ENCODE measurements at places on chromosomes 2 and 18. TPM values are rescaled to one million over a fixed set of nuclear protein-coding genes. Genes with fewer than 3 reads are reported as not detected.

DNA sequence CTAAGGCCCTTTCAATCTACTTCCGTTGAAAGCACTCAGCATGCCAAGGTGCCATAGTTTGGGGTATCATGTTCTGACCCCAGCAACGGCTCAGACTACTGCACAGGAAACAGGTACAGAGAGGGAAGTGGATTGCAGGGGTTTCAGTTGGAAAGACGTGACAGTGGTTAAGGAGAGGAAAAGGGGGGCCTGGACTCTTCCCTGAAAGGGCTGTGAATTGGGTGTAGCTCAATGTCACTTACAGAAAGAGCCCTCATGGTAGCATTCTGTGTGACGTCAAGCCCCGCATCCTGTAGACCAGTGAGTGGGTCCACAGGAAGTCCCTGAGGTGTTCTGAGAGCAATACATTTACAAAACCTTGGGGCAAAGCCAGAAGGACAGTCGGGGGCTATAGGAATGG lies 121.5 kb upstream of the GYPC start:
- H3K36me3 ChIP-seq, result peaks cover 1% of the 10 kb centered on the region
- H3K27me3 ChIP-seq, result no peaks in the 10 kb centered on the region
- no peak for DNase-seq
- H3K27ac ChIP-seq, result no peak overlapping the region
- H3K4me1 ChIP-seq, result no peaks in the 10 kb centered on the region

DNA sequence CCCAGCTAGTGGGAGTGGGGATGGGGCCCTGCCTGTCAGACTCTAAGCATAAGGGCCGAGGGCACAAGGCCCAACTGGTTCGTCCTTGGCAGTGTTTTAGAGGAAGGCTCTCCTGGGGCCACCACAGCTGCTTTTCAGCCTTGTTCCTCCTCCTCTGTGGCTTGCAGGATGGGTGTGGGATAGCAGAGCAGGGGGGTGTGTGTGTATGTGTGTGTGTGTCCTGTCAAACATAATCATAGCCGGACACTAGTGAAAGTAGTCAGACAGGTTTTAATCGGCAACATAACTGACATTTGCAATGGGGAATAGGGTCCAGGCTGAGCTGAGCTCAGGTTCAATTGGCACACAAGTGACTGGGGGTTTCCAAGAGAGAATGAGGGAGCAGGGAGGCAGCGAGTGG lies 114.2 kb downstream of the SEPTIN10 start:
- peak overlapping the region; percentile 1 for H3K27ac ChIP-seq
- H3K36me3 ChIP-seq, result no peaks in the 10 kb centered on the region
- H3K4me3 ChIP-seq, result no peak overlapping the region
- no peaks in the 10 kb centered on the region for H3K27me3 ChIP-seq

- H3K4me3 ChIP-seq, result no peak overlapping the region
- peaks cover 4% of the 10 kb centered on the region for H3K36me3 ChIP-seq
- peaks cover 4% of the 10 kb centered on the region for H3K4me1 ChIP-seq
- H3K27me3 ChIP-seq, result no peaks in the 10 kb centered on the region
- H3K27ac ChIP-seq, result no peak overlapping the region
Observed at GRCh38 chr2:206881708-206882410, 57.5 kb upstream of the CPO start.

DNA sequence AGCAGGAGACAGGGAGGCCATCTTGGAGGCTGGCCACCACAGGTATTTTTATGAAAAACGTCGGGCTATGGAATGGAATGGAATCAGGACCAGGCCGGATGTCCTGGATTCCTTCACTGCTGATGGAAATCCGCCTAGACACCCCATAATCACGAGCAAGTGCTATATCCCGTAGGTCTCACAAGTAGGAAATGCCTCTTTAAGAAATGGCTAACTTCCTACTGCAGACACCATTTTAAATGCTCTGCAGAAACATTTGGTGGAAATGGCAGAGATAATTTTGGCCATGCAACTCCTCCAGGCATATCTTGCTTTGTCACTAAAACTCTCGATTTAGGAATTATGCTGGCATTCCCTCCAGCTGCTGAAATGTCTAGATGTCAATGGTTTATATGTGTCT lies 18.0 kb downstream of the ID2 start:
- no peak for DNase-seq
- peaks cover 10% of the 10 kb centered on the region for H3K4me1 ChIP-seq
- H3K27me3 ChIP-seq, result no peaks in the 10 kb centered on the region
- no peaks in the 10 kb centered on the region for H3K36me3 ChIP-seq
- no peak overlapping the region for H3K4me3 ChIP-seq
- no peak overlapping the region for H3K27ac ChIP-seq

DNA sequence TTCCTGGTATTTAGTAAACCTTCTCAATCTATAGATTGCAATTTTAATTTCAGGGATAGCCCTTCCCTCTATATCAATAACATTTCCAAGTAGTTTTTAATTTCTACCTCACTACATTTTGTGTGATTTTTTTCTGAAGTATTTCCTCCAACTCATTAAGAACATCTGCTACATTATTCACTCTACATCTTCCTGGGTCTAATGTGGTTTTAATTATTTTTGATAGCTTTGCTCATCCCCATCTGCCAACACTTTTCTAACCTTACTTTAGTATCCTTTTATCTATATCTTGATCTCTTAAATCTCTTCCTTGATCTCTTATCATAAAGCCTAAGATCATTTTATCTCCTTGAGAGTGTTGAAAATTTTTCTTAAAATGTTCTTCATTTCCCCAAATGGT lies 278.3 kb upstream of the CYP26B1 start:
- H3K4me3 ChIP-seq, result no peak overlapping the region
- no peaks in the 10 kb centered on the region for H3K27me3 ChIP-seq
- no peaks in the 10 kb centered on the region for H3K4me1 ChIP-seq
- DNase-seq, result no peak

GRCh38 chr18:63878925-63879324 lies 8.6 kb upstream of the SERPINB2 start:
- no peak overlapping the region for H3K27ac ChIP-seq
- no peaks in the 10 kb centered on the region for H3K36me3 ChIP-seq
- no peak for DNase-seq
- H3K4me1 ChIP-seq, result no peaks in the 10 kb centered on the region
- H3K4me3 ChIP-seq, result no peak overlapping the region

DNA sequence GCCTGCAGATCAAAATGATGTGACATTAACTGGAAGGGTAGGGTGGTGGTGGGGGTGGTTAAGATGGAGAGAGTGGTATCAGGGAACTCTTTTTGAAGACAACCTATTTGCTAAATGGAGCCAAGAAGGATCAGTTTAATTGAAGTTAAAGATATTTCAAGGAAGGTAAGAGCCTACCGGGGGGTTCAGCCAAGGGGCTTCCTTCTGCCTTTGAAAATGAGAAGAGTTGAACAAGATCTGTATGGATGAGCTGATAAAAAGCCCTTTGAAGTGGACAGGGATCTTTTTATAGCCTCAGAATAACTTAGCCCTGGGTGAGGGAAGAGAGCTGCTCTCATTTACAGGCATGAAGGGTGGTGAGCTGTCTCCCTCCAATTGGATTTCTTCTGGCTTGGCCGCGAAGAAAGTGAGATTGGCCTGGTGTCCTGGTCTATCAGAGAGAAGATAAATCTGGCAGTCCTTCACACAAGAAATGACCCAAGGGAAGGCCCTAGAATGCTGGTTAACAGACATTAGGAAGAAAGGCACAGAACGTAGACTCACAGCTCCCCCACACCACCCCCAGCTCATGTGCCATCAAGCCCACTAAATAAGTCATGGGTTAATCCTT lies 439.8 kb downstream of the TNS1 start:
- no peaks in the 10 kb centered on the region for H3K27me3 ChIP-seq
- peaks cover 41% of the 10 kb centered on the region for H3K4me1 ChIP-seq
- H3K36me3 ChIP-seq, result peaks cover 15% of the 10 kb centered on the region
- no peak overlapping the region for H3K4me3 ChIP-seq

GRCh38 chr2:174368691-174369090 lies 26.8 kb upstream of the SCRN3 start:
- H3K4me3 ChIP-seq, result no peak overlapping the region
- H3K27me3 ChIP-seq, result no peaks in the 10 kb centered on the region
- no peaks in the 10 kb centered on the region for H3K4me1 ChIP-seq
- peaks cover 32% of the 10 kb centered on the region for H3K36me3 ChIP-seq
- no peak overlapping the region for H3K27ac ChIP-seq

GRCh38 chr2:116915673-116916072 lies 898.8 kb upstream of the DDX18 start:
- no peaks in the 10 kb centered on the region for H3K27me3 ChIP-seq
- no peaks in the 10 kb centered on the region for H3K36me3 ChIP-seq
- H3K4me3 ChIP-seq, result no peak overlapping the region
- DNase-seq, result no peak

DNA sequence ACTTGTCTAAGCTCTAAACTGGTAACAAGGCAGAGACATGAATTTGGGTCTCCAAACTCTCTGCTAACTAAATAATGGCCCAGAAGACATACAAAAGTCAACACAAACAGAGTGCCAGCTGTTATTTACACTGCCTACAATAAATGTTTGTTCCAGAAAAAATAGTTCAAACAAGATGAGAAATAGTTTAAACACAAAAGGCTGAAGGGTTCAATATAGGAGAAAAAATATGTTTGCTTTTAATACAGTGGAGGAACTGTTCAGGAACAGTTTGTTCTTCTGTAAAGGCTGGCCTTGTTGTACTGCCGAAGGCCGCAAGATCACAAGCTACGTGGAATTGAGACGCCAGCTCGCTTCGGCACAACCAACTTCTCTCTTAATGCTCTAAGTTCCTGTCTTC lies 74.6 kb downstream of the AFF3 start:
- H3K27ac ChIP-seq, result no peak overlapping the region
- no peak overlapping the region for H3K4me3 ChIP-seq
- peaks cover 13% of the 10 kb centered on the region for H3K4me1 ChIP-seq

- H3K4me3 ChIP-seq, result no peak overlapping the region
- H3K27me3 ChIP-seq, result no peaks in the 10 kb centered on the region
- no peak for DNase-seq
- H3K36me3 ChIP-seq, result no peaks in the 10 kb centered on the region
- H3K27ac ChIP-seq, result no peak overlapping the region
- no peaks in the 10 kb centered on the region for H3K4me1 ChIP-seq
Observed at GRCh38 chr18:49763590-49763989, 49.7 kb downstream of the ACAA2 start.

DNA sequence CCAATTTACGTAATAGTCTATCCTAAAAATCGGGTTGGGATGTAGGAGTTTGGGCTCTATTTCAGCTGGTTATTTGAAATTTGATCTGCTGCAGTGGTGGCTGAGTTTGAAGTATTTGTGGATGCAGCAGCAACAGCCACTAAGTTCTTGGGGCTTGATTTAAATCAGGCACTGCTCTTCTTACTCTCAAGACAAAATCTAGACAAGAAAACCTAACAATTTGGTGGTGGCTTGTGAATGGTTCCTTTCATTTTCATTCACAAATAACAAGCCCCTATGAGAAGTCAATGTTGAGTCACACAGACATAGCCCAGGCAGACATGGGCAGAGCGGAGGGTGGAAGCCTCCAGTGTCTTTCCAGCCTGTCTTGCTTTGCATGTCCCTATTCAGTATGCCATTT lies 199.3 kb downstream of the LTBP1 start:
- no peak for DNase-seq
- no peak overlapping the region for H3K4me3 ChIP-seq
- no peak overlapping the region for H3K27ac ChIP-seq
- no peaks in the 10 kb centered on the region for H3K4me1 ChIP-seq
- no peaks in the 10 kb centered on the region for H3K36me3 ChIP-seq

GRCh38 chr18:52716973-52717372 lies 377.0 kb downstream of the DCC start:
- no peak overlapping the region for H3K27ac ChIP-seq
- no peaks in the 10 kb centered on the region for H3K27me3 ChIP-seq
- H3K4me1 ChIP-seq, result peaks cover 5% of the 10 kb centered on the region
- H3K36me3 ChIP-seq, result no peaks in the 10 kb centered on the region

- peak overlapping the region; percentile 93 for H3K27ac ChIP-seq
- H3K36me3 ChIP-seq, result peaks cover 6% of the 10 kb centered on the region
- DNase-seq, result peak; percentile 55
- peak overlapping the region; percentile 84 for H3K4me3 ChIP-seq
- no peaks in the 10 kb centered on the region for H3K27me3 ChIP-seq
- H3K4me1 ChIP-seq, result peaks cover 24% of the 10 kb centered on the region
Observed at GRCh38 chr2:74374509-74375205, 5.5 kb downstream of the DCTN1 start.

DNA sequence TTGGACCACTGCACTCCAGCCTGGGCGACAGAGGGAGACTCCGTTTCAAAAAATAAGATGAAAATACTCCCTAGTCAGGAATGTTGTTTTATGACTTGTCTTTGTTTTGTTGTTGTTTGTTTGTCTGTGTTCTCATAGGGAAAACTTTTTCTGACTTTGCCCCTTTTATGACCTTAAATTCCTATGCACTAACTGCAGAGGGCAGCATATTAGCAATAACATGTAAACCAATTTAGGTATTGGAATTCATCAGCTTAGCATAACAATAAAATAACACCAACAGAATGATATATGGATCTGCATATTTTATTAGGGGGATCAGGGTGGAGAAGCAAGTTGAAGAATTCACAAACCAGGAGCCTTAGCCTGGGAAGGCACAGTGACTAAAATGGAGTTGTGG lies 631.5 kb downstream of the SUCLG1 start:
- no peak for DNase-seq
- H3K27me3 ChIP-seq, result no peaks in the 10 kb centered on the region
- no peak overlapping the region for H3K4me3 ChIP-seq
- no peak overlapping the region for H3K27ac ChIP-seq

GRCh38 chr18:49061239-49061990 lies 110.7 kb upstream of the SMAD7 start:
- no peak overlapping the region for H3K4me3 ChIP-seq
- H3K4me1 ChIP-seq, result peaks cover 15% of the 10 kb centered on the region
- H3K36me3 ChIP-seq, result no peaks in the 10 kb centered on the region
- no peak for DNase-seq
- peak overlapping the region; percentile 7 for H3K27ac ChIP-seq

DNA sequence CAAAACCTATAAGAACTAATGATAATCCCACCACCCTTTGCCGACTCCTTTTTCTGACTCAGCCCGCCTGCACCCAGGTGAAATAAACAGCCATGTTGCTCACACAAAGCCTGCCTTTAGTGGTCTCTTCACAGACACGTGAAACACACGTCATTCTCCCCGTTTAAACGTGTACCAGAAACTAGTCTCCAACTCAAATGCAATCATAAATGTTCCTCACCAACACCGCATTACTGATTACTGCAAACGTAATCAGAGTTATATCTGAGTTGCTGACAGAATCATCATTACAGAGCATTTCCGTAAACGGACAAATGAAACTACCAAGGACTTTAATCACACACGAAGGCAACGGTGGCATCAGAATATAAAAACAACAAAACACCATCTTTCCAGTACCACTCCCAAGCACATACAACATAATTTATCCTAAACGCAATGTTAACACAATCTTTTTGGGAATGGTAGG lies 1.9 kb downstream of the CLK1 start:
- peak overlapping the region; percentile 100 for H3K4me3 ChIP-seq
- peaks cover 27% of the 10 kb centered on the region for H3K36me3 ChIP-seq
- peak overlapping the region; percentile 96 for H3K27ac ChIP-seq

- H3K4me1 ChIP-seq, result peaks cover 8% of the 10 kb centered on the region
- H3K27ac ChIP-seq, result no peak overlapping the region
- no peak for DNase-seq
- no peaks in the 10 kb centered on the region for H3K36me3 ChIP-seq
- H3K27me3 ChIP-seq, result no peaks in the 10 kb centered on the region
- H3K4me3 ChIP-seq, result no peak overlapping the region
Observed at GRCh38 chr2:126986631-126987187, 88.0 kb downstream of the TEX51 start.

The SPIRE1 gene
- 34.9 TPM for total RNA-seq

The NXPH2 gene
- 4.1 TPM for total RNA-seq

The NOL4 gene
- total RNA-seq, result 0.63 TPM

The GALNT5 gene
- 0.20 TPM for total RNA-seq

The L3MBTL4 gene
- 0.65 TPM for total RNA-seq

The UGT1A10 gene
- not detected for total RNA-seq

The IL36B gene
- total RNA-seq, result not detected

All from neural crest cell (in vitro differentiated cells).